ENCODE measurements at places on chromosomes 1 and 21. TPM values are rescaled to one million over a fixed set of nuclear protein-coding genes. Genes with fewer than 3 reads are reported as not detected.

APCS gene
- total RNA-seq: not detected

PANK4 gene
- 45.4 TPM for total RNA-seq

AIM2 gene
- not detected for total RNA-seq

GRCh38 chr1:211469938-211470529, 21.9 kb downstream of the RD3 start:
- peak; percentile 61 for DNase-seq

DNA sequence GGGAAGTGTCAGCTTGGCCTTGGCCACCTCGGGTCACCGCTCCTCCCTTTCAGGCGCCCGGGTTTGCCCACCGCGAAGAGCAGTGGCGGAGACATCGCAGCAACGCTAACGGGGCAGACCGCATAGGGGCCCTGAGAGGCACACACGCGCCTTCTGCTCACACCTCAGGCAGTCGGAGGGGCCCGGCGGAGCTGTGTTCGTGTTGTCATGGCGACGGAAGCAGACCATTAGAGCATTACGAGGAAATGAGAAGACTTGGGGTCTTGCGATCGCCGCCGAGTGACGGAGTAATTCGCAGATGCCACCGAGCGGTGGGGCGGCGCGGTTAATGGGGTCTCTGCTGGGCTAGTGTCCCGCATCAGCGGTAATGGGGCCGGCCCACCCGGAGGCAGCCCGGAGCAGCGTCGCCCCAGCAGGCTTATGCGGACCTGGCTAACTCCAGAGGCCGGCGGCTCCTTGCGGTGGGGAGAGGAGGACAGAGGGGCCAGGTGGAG, 144.1 kb downstream of the TNR start:
- DNase-seq: peak; percentile 57

DNA sequence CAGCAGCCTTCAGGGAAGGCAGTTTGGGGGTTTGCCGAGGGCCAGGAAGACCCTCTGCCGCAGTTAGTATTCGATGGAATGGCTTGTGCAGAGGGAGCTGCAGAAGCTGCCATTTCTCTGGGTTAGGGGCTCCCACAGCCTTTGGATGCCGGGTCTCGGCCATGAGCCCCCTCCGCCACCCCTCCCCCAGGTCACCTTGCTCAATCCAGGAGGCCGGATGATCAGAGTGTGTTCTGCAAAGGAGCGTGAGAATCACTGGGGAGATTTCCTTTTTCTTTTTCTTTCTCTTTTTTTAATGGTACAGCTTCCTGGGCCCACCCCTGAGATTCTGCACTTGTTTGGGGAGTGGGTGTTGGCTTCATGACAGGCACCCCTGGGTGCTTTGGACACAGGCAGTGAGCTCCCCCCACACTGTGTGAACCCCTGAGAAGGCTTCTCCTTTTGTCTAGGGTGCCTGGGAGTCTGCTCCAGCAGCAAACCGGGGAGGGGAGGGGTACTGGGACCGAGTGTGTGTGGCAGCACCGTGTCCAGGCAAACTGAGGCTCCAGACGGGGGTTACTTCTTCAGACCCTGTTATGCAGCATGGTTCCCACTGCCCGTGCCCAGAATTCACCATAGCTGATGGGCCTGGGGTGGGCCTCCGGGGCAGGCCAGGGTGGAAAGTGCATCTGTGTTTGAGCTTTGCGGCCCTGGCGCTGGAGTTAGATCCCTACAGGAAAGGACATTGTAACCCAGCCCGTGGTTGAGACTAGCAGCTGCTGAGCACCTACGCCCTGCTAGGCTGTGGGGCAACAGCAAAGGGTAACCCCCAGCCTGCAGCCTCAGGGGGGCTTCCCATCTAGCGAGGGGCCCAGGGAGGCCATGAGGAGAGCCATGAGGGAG, 18.5 kb downstream of the TNFRSF1B start:
- no peak for DNase-seq
